ENCODE measurements at places on chromosomes 6 and 20.

- peak within 1 kb of the TSS; percentile 99 for H3K27ac ChIP-seq
- H3K4me1 ChIP-seq = peaks cover 38% of the 10 kb centered on the region
- H3K4me3 ChIP-seq = peak within 1 kb of the TSS; percentile 94
Measured at GRCh38 chr6:159726918-159727716, at the start of gene WTAP. Gene WTAP, plus strand, starts transcription at chr6:159727506. Its CDS starts 8,760 bp downstream, at chr6:159736266.

DNA sequence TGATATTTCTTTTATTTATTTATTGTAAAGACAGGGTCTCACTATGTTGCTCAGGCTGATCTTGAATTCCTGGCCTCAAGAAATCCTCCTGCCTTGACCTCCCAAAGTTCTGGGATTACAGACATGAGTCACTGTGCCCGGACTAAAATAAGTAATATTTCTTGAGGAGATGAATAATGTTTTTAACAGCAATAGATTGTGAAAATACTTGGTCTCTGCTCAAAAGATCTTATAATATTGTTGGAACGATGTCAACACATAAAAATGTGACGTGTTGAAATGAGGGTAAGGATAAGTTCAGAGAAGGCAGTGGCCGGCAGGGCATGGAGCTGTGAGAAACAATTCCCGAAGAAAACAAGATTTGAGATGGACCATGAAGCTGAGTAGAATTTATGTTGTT is 178.7 kb downstream of the GJA1 start:
- H3K27me3 ChIP-seq = no peaks in the 10 kb centered on the region
- H3K36me3 ChIP-seq = no peaks in the 10 kb centered on the region
- H3K4me1 ChIP-seq = peaks cover 1% of the 10 kb centered on the region
- H3K27ac ChIP-seq = no peak overlapping the region
- no peak overlapping the region for H3K4me3 ChIP-seq

GRCh38 chr20:4261333-4262284 is 246.3 kb upstream of the RNF24 start:
- no peak for DNase-seq
- H3K27ac ChIP-seq = no peak overlapping the region
- no peaks in the 10 kb centered on the region for H3K4me1 ChIP-seq
- H3K36me3 ChIP-seq = no peaks in the 10 kb centered on the region
- no peak overlapping the region for H3K4me3 ChIP-seq
- peaks cover 21% of the 10 kb centered on the region for H3K27me3 ChIP-seq

GRCh38 chr6:167127785-167128531 is 5.1 kb downstream of the CCR6 start:
- peaks cover 5% of the 10 kb centered on the region for H3K27me3 ChIP-seq
- DNase-seq = no peak
- no peak overlapping the region for H3K4me3 ChIP-seq
- no peaks in the 10 kb centered on the region for H3K4me1 ChIP-seq
- no peaks in the 10 kb centered on the region for H3K36me3 ChIP-seq

DNA sequence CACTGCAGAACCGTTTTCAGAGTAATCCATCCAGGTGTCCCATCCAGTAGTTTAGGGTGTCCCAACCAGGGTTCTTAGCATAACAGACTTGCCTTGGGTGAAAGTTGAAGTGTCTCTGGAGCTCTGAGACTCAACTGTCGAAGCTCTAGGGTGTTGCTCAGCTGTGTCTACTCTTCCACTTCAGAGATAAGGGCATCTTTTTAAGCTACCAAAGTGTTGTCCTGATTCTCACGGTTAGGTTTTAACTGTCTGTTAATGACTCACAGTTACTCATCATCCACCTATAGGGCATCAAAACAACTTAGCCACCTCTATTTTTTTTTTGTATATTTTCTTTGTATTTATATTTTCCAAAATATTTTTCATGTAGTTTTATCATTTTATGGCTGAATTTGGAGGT is 36.9 kb upstream of the TBX18 start:
- no peak overlapping the region for H3K27ac ChIP-seq
- no peak overlapping the region for H3K4me3 ChIP-seq
- no peaks in the 10 kb centered on the region for H3K36me3 ChIP-seq

Measured in activated T-helper 2 cell treated with anti-CD3 and anti-CD28 coated beads, Interferon-gamma antibody, Interleukin-2, Interleukin-4, amounts not matched to agents 10 μg/mL and 5 μg/mL and 100 μg/mL, durations not matched to agents 14 hours and 24 hours and 36 hours (primary cell).